ENCODE measurements at places on chromosomes 16 and 17.
A peak's percentile ranks its signal among the peaks of the same experiment; 100 is the strongest.

DNA sequence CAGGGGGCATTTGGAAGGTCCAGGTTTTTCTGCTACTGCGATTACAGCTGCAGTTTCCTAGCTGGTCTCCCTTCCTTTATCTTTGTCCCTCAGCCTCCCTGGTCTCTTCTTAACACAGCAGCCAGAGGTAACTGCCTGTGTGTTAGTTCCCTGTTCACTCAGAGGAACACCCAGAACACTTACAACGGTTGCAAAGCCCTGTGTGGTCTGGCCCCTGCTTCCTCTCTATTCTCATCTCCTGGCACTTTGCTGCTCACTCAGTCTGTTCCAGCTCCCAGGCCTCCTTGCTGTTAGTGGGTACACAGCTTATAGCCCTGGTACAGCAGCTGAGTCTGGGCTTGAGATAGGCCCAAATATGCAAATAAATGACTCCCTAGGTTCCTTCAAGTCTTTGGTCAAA is 16.4 kb downstream of the NTN1 start:
- no peak for DNase-seq

DNA sequence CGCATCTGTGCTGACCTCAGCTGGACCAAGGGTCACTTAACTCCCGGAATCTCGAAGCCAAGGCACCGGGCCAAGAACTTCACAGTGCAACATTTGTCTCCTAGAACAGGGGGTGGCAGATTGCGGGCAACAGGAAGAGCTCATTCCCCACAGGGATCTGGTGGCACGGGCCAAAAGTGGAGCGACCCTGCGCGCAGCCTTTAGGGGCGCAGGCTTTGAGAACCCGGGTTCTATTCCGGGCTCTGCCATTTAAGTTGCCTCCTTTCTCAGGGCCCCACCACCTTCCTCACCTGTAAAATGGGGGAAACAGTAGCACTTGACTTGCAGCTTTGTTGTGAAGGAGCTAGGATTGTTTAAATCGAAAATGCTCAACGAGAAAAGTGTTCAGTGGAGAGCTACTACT is 651 bp downstream of the SHMT1 start:
- peak; percentile 32 for DNase-seq

GRCh38 chr16:53515811-53516210 is 12.8 kb upstream of the AKTIP start:
- DNase-seq: no peak

DNA sequence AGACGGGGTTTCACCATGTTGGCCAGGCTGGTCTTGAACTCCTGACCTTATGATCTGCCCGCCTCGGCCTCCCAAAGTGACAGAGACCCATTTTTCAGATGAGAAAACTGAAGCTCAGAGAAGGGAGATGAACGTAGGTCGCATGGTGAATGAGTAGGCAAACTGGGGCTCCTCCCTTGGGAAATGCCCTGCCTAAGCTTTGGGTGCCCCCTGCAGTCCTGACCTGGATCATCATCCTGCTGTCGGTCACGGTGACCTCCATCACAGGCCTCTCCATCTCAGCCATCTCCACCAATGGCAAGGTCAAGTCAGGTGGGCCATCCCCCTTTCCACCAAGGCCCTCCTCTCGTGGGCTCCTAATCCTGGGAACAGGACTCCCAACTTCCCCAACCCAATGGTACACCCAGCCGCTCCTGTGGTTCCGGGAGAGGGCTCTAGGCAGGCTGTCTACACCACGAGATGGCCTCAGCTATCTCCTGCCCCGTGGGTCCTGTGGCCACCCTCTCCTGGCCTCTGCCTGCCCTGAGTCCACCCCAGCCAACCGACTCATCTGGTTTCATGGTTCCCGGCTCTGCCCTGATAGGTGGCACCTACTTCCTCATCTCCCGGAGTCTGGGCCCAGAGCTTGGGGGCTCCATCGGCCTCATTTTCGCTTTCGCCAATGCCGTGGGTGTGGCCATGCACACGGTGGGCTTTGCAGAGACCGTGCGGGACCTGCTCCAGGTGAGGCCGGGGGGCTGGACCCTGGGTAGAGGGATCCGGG is 4.7 kb downstream of the SLC12A3 start:
- peak; percentile 54 for DNase-seq

- DNase-seq: no peak
These were observed 106.6 kb downstream of the N4BP1 start for GRCh38 chr16:48503336-48503735.
